ENCODE measurements at places on chromosomes 16 and 17.

- DNase-seq: no peak
Observed at GRCh38 chr16:82660075-82660645, 33.4 kb downstream of the CDH13 start.

GRCh38 chr17:42640121-42640520, 19.0 kb upstream of the TUBG2 start:
- no peak for DNase-seq

GRCh38 chr16:75862098-75862386, 135.8 kb upstream of the CPHXL start:
- DNase-seq: no peak

GRCh38 chr17:68238164-68238870, 9.5 kb upstream of the AMZ2 start:
- DNase-seq: no peak

DNA sequence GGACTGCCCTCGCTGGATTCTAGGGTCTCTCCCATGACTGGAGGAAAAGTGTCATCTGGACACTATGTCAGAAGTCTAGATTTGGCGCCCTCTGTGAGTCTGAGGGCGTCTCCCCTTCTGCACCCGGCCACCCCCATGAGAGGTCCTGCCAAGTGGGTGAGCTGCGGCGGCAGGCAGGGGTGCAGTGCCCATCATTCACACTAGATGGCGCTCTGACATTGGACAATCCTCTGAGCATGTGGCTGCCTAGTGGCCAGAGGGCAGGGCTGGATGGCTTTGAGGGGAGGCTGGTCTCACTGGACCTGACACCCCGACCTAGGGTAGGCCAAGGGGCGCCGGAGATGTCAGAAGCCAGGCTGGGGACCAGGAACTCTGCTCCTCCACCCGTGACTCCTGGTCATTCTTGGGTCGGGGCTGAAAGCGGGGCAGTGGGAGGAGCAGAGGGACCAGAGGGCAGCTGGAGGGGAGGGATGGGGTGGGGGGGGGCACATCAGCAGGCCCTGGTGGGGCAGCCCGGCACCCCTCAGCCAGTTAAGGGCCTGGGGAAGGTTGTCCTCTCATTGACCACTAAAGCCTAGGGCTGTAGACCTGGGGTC, 28.0 kb downstream of the MRM1 start:
- no peak for DNase-seq

- DNase-seq: no peak
Observed at GRCh38 chr16:68081861-68082628, 3.1 kb upstream of the NFATC3 start.

- DNase-seq: no peak
Observed at GRCh38 chr16:72027669-72028378, 19.3 kb downstream of the DHODH start.

- DNase-seq: no peak
Observed at GRCh38 chr16:3243882-3244281, 8.9 kb upstream of the ZNF200 start.

DNA sequence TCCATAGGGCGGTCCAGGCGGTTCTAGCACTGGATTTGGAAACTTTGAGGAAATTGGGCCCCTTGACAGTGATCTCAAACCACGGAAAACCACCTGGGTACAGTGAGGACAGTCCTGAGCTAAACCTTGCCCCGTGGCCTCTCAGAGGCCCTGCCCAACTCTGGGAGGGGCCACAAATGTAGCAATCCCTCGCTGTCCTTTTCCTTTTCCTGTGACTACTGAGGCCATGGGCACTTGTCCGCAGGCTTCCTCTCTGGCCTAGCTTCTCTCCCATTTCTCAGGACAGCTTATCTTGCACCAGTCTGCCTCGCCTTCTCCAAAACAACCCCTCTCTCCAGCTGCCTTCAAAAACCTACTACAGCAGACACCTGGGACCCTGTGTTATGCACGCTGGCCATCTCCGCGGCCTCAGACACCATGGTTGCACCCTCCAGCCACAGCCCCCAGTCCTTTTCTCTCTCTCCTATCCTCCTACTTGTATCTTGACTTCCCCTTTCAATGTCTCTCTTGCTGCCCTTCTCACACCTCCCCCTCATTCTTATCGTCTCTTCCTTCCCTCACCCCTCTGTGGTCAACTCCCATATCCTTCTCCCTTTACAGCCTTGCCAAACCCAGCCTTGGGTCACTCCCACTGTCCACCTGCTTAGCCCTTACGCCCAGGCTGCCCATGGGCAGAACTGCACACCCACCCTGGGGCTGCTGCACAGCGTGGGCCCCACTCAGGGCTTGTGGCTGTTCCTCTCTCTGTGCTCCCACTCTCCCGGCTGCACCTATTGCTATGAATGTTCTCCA, 7.6 kb downstream of the SCPEP1 start:
- no peak for DNase-seq

GRCh38 chr17:27593232-27593856, 37.6 kb upstream of the LGALS9 start:
- DNase-seq: no peak

GRCh38 chr17:67434061-67434525, 57.0 kb downstream of the PITPNC1 start:
- no peak for DNase-seq

DNA sequence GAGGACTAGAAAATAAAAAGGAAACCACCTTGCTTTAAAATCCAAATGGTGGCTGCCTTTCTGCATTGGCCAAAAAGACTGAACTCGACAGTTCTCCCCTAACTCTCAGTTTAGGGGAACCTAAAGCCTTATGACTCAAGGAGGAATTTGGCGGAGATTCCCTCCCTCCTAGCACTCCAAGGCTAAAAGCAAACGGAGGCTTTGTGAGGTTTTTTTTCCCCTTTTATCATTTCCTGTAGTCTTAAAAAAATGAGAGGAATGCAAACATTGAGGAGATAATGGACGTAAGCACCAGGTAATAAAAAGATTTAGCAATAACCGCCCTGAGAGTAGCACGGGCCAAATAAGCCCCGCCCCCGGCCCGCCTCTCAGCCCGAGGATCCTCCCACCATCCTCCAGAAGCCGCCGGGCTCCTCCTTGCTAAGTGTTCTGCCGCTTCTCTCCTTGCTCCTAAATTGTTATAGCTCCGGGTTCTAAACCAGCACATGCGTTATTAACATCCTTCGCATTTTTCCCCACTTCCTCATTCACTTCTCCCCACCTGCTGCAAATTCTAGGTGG, 5.8 kb upstream of the KIFC3 start:
- DNase-seq: no peak

- no peak for DNase-seq
Observed at GRCh38 chr16:67016681-67017420, 12.1 kb upstream of the CBFB start.

- no peak for DNase-seq
Observed at GRCh38 chr16:86285938-86286921, 224.1 kb upstream of the FOXF1 start.

DNA sequence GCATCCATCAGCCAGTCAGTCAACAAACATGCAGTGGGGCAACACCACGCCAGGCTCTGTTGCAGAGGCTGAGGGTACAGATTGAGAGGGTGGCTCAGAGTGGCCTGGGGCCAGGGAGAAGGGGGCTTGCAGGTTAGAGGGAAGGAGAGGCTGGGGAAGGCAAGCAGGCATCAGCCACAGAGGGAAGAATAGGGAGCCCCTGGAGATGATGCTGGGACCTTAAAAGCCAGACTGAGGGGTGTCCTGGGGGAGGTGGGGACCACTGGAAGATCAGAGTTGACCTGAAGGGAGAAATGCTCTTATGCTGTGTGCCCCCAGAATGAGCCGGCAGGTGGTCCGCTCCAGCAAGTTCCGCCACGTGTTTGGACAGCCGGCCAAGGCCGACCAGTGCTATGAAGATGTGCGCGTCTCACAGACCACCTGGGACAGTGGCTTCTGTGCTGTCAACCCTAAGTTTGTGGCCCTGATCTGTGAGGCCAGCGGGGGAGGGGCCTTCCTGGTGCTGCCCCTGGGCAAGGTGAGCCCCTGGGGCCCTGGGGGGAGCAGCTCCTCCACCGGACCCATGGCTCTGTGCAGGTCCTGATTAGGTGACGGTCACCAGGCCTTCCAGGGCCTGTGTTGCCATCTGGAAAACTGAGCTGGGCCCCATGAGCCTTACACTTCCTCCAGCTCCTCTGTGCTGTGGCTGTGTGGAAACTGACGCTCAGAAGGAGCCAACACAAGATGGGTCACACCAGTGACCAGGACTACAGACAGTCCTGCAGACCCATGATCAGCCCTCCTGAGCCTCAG, 1.7 kb downstream of the CORO1A start:
- no peak for DNase-seq

DNA sequence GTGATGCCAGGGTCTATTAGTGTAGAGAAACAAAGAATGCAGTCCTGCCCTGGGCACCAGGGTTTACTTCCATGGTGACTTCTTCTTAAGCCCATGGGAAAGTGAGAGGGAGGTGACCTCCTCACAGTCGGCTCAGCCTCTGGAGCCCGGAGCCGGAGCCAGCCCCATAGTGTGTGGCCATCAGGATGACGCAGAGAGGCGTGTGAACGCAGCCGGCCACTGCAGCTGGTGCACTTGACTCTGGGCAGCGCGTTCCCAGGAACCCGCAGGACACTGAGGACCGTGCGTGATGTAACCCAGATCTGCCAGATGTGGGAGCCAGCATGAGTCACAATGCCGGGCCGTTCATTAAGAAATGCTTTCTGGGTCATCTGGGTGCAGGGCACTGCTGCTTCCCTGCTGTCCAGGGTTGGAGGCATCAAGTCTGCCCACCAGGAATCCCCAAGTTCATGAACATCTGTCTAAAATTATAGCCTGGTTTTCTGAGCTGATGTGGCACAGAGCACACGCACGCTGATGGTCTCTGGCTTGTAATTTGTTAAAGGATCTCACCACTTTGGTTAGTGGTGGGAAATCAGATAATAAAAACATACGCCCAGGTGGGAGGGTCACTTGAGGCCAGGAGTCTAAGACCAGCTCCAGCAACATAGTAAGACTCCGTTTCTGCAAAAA, 114.1 kb downstream of the PITPNC1 start:
- DNase-seq: no peak

DNA sequence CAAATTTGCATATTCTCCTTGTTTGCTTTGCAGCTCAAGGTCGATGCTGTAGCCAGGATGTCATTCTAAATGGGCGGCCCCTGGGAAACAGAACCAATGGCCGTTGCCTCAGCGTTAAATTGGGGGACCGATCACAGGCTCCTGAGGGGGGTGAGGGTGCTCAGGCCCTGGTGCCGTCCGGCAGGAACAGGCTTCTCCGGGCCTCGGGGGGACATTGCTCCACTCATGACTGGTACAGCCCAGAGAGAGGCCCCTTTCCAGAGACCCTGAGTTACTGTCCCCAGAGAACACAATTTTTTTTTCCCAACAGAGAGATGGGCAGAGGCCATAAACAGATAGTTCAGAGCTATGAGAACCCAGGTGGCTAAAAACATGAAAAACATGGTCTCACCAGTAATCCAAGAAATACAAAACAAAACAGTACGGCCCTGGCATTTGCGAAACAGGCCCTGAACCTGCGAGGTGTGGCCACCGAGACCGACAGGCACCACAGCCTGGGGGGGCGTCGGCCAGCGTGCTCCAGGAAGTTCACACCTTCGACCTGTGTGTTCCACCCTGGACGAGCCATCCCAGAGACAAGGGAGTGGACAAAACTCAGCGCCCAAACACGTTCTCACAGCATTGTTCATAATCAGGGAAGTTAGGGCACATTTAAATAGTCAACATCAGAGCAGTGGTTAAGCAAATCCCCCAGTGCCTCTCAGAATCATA, 82.8 kb downstream of the METRNL start:
- DNase-seq: no peak

DNA sequence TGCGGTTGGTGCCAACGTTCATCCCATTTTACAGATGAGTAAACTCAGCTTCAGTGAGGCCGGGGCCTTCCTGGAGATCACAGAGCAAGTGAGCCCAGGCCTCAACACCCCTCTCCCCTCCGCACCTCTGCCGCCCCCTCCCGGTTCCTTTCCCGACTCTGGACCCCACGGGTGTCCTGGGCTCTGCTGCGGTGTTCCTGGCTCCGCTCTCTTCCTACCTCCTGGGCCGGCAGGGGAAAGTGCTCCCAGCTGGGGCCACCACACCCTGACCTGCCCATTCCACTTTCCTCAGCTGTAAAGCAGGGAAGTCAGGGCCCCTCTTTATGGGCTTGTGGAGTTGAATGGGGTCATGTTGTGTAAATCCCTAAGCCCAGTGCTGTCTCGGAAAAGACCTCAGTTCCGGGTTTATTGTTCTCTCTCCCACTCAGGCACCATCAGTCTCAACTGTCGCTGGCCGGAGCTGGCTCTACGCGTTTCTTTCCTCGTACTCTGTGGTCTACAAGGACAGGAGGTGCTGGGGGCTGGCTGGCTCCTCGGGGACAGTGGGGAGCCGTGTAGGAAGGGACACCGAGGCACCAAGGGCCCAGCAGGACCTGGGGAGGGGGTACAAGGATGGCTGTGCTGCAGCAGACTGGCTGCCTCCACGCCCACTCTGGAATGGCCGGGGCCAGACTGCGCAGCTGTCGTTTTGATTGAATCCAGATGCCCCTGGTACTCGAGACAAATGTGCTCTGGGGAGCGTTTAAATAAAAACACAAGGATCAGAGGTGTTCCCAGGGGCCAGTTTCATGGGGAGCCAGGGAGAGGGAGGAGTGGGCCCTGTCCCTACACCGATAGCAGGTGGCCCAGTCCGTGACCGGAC, 21.7 kb upstream of the ACSF3 start:
- peak; percentile 54 for DNase-seq

DNA sequence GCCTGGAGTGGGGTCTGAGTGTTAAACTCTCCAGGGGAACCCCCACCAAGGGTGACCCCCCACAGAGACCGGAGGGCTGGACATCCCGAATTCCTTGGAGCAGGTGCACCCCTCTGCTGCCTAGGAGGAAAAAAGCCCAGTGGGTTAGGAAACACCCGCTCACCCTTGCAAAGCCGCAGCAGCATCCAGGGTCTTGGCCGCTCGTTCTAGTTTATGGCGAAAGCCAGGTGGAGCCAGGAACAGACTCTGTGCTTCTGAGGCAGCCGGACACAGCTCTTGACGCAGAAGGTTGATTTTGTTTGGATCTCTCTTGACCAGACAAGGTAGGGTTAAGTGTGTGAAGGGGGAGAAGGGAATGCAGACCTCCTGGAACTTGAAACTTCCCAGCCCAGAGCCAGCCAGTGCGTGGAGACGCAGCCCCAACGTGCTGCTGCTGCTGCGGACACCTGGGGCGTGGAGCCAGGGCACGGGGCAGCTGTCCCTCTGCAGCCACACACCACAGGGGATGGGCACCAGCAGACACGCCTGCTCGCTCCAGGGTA, 154.5 kb downstream of the LAT start:
- no peak for DNase-seq

DNA sequence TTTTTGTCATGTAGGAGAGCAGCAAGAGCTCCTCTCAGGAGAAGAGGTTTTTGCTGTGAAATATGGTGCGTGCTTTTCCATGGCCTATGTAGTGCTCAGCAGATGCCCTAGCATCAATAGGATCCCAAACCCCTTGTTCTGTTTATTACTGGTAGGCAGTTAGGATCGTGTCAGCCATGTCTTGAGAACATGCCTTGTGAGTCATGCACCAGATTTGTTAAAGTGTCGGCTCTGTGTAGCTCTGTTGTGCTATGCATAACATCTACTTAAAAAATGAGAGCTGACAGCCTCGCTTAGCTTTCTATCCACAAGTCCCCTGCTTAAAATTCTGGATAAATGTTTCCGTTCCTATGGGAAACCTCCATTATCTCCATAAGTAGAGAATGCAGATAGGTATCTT, 4.4 kb upstream of the EIF4A3 start:
- DNase-seq: no peak

- DNase-seq: no peak
Observed at GRCh38 chr16:68978303-68978954, 127.0 kb upstream of the HAS3 start.

Measured in renal cortex interstitium (tissue), 15 donors.